GM23338 (cell line): ENCODE measurements at places on chromosomes 2 and 18.

GRCh38 chr18:49966090-49966489, 152.8 kb upstream of the ACAA2 start:
- DNase-seq, result no peak

GRCh38 chr2:73984922-73985307, 205 bp downstream of the TET3 start:
- DNase-seq, result peak; percentile 50

- DNase-seq, result no peak
Measured at GRCh38 chr18:45423659-45424058, 191.6 kb upstream of the SLC14A2 start.

- no peak for DNase-seq
Measured at GRCh38 chr2:235347691-235348090, 146.2 kb upstream of the AGAP1 start.

DNA sequence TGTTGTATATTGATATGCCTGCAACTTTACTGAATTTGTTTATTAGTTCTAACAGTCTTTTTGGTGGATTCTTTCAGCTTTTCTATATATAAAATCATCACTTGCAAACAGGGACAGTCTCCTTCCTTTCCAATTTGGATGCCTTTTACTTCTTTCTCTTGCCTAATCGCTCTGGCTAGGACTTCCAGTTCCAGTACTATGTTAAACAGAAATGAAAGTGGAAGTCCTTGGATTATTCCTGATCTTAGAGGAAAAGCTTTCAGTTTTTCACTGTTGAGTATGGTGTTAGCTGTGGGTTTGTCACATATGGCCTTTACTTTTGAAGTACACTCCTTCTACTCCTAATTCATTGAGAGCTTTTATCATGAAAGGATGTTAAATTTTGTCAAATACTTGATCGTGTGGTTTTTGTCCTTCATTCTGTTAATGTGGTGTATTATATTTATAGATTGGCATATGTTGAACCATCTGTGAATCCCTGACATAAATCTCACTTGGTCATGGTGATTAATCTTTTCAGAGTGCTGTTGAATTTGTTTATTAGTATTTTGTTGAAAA, 52.9 kb downstream of the REL start:
- no peak for DNase-seq

GRCh38 chr18:62080172-62080900, 106.5 kb downstream of the PIGN start:
- DNase-seq, result no peak

- DNase-seq, result no peak
Measured at GRCh38 chr18:62989195-62989594, 273.9 kb downstream of the PHLPP1 start.

- no peak for DNase-seq
Measured at GRCh38 chr2:174815526-174815925, 51.3 kb upstream of the CHRNA1 start.

DNA sequence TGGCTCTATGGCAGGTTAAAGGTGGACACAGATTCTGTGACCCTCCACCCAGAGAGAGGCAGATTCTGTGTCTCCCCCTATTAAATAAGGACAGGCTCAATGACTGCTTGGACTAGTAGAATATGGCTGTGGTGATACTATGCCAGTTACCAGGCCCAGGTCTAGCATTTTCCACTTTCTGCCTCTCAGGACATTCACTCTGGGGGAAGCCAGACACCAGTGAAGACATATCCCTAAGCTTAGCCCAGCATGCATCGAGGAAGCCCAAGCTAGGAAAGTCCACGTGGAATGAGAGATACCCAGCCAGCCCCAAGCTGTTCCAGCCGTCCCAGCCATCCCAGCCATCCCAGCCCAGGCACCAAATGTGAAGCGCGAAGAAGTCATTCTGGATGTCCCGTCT, 40.3 kb downstream of the ST6GAL2 start:
- no peak for DNase-seq

GRCh38 chr2:76429374-76429773, 718.7 kb upstream of the GCFC2 start:
- no peak for DNase-seq

DNA sequence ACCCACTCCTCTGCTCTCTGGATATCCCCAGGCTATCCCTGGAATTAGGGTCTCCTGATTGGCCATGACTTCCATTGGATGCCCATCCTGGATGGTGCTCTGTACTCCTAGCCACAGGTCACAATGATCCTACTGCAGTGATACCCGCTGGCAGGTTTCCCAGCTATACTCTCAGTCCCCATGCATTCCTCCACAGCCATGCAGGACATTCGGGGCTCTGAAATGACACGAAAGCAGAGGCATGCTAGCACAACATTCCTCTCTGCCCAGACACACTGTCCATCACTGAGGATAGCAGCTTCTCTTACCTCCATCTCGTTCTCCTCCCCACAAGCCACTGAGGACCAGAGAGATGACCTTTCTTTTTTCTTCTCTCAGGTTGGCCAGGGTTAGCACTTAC, 51.7 kb upstream of the SPATS2L start:
- DNase-seq, result no peak

GRCh38 chr2:85999061-85999831, 106.4 kb downstream of the POLR1A start:
- DNase-seq, result no peak

DNA sequence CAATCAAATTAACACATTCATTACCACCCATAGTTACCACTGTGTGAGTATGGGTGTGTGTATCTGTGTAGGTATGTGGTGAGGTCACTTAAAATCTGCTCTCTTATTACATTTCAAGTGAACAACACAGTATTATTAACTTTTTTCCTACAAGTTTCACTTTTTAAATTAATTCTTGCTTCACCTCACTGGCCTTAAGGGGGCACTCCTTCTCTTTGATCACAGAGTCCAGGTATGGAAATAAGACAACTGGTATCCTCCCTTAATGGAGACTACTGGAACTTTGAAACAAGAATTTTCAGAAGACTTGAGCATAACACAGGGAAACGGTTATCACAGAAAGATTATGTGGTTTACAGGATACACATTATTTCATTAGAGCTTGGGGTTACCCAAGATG, 255.8 kb downstream of the ASXL3 start:
- no peak for DNase-seq

DNA sequence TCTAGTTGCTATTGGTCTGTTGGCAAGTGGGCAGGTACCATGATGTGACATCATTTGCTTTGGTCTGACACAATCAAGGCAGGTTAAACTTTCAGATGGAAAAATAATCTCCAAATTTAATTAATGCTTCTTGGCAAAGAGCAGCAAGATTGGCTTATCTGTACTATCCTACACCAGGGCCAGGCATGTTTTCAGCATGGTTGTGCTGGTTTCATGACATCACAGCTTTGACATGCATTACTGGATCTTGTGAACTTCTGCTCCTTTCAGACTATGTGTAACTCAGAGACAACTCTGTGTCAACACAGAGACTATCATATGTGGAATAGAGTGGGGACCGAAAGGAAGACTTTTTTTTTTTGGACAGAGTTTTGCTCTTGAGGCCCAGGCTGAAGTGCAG, 520.5 kb downstream of the TDRD15 start:
- DNase-seq, result no peak

DNA sequence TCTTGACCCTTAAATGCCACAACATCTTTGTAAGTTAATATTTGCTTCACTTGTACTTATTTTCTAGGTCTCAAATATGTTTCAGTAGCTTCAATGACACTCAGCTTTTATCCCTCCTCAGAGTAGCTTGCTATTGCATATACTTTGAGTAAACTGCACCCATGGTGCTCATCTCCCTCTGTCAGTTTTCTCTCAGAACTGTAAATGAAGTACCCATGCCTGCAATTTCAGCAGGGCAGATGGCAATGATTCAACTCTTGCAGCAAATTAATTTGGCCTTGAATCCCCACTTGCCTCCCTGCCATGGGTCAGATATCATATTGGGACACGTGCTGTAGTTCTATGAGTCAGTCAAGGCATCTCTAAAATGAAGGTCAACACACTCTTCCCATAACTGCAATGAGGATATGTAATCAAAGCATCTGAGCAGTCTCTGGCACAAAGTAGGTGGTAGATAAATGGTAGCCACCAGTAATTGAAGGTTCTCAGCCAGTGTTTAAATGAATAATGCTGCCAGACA, 225.8 kb downstream of the PIEZO2 start:
- no peak for DNase-seq

GRCh38 chr18:48038636-48039035, 108.2 kb upstream of the SMAD2 start:
- DNase-seq, result no peak

GRCh38 chr2:231854616-231855125, 68.4 kb downstream of the COPS7B start:
- DNase-seq, result no peak

DNA sequence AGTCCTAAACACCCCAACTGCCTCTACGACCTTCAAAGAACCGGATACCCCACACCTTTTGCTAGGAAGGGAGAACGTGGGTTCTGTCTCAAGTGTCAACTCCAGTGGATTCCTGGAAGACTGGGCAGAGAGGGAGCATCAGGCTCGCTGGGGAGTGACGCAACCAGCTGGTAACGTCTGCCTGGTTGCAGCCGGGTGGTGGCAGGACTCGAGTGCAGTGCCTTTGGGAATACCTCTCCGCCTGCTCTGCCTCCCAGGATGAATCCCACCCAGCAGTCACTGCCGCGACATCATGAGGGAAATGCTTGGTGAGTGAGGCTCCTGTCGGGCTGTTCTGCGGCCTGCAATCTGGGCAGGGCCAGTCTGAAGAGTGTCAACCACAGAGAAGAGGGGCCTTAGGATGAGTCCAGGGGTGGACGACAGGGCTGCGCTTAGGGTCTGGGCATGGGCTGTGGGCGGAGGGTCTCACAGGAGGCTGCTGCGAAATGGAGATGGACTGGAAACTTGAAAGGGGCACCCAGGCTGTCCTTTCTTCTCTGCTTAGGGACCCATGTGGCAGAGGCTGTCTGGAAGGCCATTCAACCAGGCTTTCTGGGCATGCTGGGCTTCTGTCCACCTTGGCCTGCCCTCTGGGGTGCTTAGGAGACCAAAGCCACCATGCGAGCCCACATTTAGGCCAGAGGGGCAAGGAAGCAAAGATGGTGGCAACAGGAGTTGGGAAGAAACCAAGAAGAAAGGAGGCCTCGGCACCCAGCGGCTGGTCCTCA, 12.9 kb downstream of the GPR17 start:
- no peak for DNase-seq

DNA sequence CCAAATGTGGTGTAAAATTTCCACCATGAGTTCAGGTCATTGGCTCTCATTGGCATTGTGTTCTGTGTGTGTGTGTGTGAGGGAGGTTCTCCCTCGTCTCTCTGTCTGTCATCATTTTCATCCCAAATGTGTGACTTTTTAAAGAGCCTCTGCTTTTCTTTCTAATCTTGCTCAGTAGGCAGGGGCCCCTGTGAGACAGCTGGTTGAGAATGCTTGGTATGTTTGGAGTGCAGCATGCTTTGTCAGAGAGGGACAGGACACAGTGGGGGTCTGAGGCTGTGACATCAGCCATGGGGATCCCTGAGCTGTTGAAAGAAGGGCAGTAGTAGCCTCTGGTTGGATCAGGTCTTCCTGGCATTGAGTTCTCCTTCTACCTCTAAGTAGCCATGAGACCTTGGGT, 10.6 kb downstream of the PTPRM start:
- DNase-seq, result peak; percentile 88

DNA sequence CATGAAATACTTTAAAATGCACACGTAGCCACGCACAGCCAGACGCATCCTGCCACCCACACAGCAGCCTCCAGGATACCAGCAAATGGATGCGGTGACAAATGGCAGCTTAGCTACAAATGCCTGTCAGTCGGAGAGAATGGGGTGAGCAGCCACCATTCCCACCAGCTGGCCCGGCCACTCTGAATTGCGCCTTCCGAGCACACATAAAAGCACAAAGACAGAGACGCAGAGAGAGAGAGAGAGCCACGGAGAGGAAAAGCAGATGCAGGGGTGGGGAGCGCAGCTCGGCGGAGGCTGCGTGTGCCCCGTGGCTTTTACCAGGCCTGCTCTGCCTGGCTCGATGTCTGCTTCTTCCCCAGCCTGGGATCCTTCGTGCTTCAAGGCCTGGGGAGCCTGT, 4.1 kb downstream of the INHBB start:
- no peak for DNase-seq

GRCh38 chr2:127820080-127820668, 9.2 kb upstream of the WDR33 start:
- peak; percentile 63 for DNase-seq

DNA sequence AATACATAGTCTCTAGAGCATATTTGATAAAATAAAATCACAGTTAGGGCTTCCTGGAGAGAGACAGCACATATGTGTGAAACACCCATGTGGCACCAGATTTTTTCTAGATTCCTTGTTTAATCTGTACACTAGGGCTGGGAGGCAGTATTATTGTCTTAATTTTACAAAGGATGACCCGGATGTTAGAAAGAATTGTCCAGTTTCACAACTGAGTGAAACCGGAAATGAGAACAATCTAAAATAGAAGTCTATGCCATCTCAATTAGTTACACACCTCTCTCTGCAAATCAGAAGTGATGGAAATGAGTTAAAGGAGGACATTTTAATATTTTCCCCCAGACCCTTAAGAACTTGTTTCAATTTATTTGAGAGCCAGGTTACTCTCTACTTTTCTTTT, 463.7 kb upstream of the DSEL start:
- DNase-seq, result no peak

DNA sequence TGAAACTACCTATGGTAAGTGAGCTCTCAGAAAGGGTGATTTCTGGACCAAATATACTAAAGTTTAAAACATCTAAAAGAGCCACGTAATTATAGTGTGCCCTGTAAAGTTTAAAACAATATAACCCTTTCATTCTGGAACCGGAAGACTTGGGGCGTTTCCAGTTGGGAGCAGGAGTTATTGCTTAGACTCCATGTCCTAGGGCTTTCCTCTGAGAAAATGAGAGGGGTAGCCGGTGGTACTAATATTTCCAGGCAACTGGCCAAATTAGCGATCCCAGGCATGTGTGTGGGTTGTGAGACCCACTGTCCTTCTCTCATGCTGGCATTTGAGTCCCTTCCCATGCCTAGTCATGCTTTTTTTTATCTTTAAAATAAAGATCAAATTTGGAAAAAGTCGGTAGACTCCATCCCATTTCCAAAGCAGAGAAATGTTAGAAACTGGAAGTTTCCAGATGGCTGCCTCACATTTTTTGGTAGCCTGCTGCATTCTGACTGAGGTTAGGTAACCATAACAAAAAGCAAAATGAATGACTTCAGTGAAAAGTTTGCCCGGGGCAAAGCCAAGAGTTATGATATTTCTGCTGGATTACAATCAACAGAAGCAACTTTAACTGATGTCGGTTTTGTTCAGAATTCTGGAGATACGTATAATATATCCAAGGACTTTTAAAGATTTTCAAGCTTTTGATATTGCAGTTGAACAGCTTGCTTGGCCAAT, 227.4 kb downstream of the SS18 start:
- no peak for DNase-seq

- no peak for DNase-seq
Measured at GRCh38 chr2:97728091-97728731, 14.8 kb downstream of the ZAP70 start.
